Pancreas (tissue), 10 donors: ENCODE measurements at places on chromosomes 13 and 19. TPM values are rescaled to one million over a fixed set of nuclear protein-coding genes. Genes with fewer than 3 reads are reported as not detected.

DNA sequence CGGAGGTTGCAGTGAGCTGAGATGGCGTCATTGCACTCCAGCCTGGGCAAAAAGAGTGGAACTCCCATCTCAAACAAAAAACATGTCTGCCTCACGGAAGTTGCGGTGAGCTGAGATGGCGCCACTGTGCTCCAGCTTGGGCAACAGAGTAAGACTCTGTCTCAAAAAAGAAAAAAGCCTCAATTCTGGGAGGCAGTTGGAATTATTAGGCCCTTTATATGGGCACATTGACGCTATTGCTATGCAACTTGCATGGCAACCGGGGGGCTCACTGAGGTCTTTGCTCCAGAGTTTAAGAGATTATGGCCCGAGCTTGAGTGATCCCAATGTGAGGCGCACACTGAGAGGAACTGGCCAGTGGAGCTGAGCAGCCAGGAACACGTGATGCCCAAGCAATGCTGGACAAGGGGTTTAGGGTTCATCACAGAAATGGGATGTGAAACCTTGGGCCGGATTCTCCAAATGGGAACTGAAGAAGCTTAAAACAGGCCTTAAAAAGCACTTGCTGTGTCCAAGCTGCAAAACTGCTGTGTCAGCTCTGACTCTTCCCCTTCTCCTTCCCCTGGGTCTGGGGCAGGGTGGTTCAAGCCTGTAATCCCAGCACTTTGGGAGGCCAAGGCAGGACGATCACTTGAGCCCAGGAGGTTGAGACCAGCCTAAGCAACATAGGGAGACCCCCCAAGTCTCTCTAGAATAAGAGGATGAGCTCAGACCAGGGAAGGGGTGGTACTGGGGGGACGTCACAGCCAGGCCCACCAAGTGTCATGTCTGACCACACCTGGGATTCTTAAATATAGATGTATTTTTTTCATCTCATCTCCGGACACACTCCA is 2.5 kb downstream of the FTL start:
- H3K4me3 ChIP-seq: peak overlapping the region; percentile 82
- no peaks in the 10 kb centered on the region for H3K36me3 ChIP-seq
- peak overlapping the region; percentile 86 for H3K27ac ChIP-seq

- H3K27ac ChIP-seq: no peak overlapping the region
- H3K4me1 ChIP-seq: no peaks in the 10 kb centered on the region
- DNase-seq: no peak
- H3K36me3 ChIP-seq: no peaks in the 10 kb centered on the region
Measured at GRCh38 chr13:94298346-94298745, 181.1 kb downstream of the DCT start.

- no peak overlapping the region for H3K4me3 ChIP-seq
- peak; percentile 28 for DNase-seq
- H3K36me3 ChIP-seq: no peaks in the 10 kb centered on the region
- no peak overlapping the region for H3K27ac ChIP-seq
Measured at GRCh38 chr13:113064000-113064533, 41.5 kb upstream of the F7 start.

DNA sequence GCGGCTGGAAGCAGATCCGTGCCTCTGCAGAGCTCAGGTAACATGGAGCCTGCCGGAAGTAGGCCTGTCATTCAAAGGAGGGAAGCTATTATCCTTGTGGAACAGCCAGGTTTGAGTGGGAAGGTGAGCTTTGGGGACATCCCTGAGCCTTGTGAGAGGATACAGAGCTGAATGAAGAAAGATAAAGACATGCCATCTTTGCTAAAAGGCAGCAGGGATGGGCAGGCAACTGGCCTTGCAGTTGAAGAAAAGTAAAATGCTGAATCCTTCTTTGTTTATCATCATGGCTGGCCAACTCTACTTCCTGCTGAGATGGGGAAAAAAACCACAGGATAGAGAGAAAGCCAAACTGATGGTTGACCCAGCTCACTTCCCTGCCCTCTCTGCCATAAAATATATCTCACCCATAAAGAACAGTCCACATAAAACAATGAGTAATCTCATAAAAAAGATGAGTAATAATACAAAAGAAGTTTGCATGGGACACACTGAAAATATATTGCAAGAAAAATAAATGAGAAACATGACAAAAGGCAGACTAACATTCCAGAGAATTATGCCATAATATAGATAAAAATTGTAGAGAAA is 226.3 kb downstream of the DLEU7 start:
- no peaks in the 10 kb centered on the region for H3K27me3 ChIP-seq
- H3K27ac ChIP-seq: no peak overlapping the region
- no peak for DNase-seq
- no peak overlapping the region for H3K4me3 ChIP-seq
- H3K36me3 ChIP-seq: no peaks in the 10 kb centered on the region

Gene ZNF98
- total RNA-seq: 8.6 TPM
